Mucosa of gallbladder (tissue), 1 donor: ENCODE measurements at places on chromosomes 7 and 10.

DNA sequence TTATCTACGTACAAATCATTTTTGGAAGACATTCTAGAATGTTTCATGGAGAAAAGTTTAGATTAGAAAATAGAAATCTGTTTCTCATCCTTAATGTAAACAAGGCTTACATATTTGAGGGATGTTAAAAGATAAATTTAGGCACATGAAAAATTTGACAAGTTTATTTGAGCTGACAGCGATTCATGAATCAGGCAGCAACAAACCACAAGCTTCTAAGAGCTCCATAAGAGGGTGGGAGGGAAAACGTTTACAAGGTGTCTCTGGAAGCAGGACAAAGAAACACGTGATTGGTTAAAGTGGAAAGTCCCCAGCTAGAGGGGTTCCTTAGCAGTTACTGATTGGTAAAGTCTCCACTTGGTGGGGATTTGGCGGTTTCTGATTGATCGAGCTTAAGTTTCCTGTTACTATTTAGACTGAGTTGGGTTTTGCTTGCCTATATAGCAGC lies 228.9 kb upstream of the PITRM1 start:
- no peak for DNase-seq

DNA sequence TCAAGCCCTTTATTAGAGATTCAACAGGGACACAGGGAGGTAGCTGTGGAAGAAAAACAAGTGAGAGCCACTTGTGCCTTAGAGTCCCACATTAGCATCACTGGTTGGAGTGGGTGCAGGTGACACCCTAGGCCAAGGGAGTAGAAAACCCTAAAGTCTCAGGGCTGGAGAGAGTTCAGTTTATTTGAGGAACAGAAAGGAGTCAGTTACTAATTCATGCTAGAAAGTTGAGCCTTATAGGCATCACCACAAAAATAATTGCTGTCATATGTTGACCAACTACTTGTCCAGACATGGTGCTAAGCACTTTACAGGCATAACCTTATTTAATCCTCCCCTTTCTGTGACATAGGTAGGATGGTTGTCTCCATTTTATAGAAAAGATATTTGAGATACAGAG lies 20.9 kb upstream of the ACSL5 start:
- DNase-seq: no peak

DNA sequence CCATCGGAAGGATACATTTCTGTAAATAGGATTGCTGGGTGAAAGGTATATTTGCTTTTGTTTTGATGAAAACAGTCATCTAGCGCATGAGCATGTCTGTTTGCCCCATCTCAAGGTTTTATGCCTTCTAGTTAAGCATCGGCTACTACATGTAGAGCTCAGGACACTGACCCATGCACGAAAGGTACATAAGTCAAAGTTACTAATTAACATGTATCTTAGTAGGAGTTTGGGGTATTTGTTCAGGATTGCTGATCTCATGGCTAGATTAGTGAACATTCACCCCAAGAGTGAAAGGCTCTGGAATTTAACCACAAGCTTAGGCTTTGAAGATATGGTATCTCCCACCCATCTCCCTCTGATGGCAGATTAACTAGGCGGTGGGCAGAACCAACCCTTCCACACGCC lies 91.5 kb downstream of the RBM20 start:
- DNase-seq: no peak

DNA sequence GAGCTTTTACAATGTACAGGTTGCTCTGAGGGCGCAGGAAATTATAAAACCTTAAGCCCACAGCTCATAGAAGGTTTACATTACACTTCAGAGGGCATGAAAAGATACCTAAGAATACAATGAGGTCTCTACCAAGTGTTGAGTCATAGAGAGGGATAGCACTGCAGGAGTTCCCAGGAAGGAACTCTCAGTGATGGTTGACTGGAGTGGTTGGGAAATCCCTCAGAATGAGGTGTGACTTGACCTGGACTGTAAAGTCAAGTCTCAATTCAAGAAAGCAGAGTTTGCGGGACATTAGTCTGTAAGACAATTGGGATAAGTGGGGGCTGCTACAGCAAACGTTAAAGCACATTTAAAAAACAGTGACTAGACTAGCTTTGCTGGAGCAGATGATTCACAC lies 21.9 kb downstream of the TNKS2 start:
- DNase-seq: no peak

DNA sequence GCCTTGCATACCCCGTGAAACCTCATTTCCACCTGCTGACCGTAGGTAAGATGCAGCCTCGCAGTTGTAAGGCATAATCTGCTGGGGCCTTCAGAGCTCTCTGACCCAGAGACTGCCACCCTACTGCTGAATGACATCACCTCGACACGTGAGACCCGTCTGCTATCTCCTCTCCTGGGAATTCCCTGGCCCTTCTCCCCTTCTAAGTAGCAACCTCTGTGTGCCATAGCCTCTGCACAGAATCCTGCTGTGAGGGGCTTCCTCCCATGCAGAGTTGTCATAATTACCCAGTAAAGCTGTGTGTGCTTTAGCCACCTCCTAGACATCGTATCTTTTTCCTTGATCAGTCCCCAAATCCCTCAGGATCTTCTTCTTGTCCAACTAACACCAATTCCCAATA lies 106.7 kb downstream of the CACNB2 start:
- no peak for DNase-seq

GRCh38 chr10:122285506-122286444 lies 14.7 kb downstream of the BTBD16 start:
- no peak for DNase-seq

DNA sequence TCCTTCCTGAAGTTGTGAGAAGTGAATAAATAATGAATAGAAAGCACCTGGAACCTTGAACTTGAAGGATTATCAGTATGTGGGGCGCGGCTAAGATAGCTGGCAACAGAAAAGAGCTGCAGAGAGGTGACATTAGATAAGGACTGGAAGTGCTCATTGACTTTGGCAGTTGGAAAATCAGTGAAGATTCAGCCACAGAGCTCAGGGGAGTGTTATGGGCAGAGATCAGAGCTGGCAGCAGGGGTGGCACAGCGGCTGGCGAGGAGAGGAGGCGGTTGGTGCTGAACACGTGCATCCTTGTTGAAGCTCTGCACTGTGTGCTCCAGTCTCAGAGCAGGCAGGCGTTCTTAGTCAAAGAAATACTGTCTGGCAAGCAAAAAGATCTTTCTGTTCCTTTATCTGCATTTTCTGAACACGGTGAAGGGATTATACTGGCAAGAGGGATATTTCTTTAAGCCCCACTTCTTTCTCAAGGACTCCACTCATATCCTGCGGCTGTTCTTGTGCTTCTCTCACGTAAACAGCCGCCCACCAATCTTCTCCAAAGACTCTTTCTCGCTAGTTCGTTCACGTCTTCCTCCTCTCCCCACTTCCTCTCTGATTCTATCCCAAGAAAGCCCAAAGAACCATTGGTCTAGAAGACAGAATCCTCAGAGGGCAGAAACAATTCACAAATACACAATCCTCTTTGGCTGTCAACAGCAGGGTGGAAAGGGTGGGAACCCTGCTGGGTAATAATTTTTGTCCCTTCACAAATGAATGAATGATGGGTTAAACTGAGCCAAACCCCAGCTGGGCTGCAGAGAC lies 38.6 kb upstream of the ADD3 start:
- DNase-seq: peak; percentile 76

DNA sequence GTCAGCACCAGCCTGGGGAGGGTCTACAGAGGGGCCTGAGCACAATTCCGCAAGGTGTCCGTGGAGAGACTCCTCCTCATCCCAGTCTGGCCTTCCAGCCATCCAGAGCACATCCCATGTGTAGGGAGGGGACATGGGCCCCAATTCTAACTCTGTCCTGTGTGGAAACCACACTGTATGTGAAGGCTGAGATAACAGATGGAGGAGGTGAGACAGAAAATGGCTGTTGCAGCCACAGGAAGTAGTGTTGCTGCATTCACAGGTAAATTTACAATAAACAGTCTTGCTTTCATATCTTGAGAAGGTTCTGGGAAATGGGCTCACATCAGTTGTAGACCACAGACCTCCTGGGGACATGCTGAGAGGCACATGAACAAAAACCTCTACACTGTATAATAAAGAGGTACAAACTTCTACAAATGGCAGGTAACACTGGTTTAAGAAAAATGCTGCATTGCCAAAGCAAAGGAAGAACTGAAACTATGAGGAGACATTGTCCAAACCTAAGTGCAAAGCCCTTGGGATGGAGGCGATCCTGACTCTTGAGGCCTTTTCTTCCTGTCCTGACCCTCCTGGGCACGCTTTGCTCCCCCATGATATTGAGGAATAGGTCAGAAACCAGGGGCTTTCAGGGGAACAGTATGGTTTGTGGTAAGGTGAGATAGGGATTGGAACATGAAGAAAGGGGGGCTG lies 21.6 kb upstream of the GIMAP2 start:
- no peak for DNase-seq

DNA sequence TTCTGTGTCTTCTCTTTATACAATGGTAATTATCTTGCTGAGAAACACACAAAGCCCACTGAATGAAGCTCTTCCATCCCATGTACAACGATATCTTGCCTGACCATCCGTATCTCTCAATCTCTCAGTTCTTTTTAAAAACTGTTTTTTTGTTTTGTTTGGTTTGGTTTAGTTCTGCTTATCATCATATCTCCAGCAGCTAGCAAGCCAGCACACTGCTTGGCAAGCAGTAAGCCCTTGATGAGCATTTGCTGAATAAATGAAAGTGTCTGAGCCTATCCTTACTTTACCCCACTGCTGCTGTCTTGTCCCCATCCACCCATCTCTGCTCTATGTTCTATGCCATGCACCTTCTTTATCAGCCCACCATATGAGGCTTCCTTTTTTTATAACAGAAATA lies 34.2 kb downstream of the ITGB1 start:
- DNase-seq: no peak

- no peak for DNase-seq
Measured at GRCh38 chr10:61841338-61841875, 60.1 kb upstream of the ARID5B start.

- DNase-seq: no peak
Measured at GRCh38 chr7:36825501-36825900, 101.2 kb upstream of the AOAH start.

DNA sequence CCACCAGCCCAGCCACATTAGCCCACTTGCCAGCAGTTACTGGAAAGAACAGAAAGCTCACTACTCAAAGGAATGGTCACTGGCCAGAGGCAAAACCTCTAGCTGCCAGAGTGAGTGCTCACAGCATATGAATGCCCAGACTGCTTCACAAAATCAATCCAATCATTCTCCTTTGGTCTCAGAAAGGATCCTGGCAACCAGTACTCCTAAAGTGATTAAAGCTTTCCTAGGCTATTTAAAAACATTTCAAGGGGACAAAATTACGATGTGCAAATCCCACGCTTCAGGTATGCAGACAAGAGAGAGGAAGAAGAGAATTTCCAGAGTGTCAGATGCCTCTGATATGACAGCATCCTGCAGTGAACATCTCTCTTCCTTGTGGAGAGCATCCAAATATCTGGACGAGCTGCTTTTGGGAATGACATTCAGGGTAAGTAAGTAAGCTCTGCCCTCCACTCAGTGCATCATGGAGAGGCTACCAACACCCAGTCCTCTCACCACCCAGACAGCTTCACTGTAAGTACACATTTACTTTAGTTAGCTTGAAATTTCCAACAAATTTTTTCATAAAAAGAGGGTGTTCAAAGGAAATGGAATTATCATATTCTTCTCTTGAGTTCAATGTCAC lies 25.1 kb downstream of the ICA1 start:
- no peak for DNase-seq

DNA sequence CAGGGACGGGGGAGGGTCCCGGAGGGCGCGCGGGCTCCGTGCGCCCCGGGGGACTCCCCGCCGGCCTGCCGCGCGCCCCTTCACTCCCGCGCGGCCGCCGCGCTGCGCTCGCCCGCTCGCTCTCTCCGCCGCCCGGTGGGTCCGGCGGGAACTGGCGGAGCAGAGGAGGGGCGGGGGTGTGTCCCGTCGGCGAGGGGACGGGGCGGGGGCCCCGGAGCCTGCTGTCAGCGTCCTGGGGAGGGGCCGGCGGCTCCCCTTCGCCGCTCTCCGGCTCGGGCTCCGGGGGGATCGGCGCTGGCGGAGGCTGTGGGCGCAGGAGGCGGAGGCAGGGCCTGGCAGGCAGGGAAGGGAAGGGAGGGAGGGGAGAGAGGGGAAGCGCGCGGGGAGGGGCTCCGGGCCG lies at the start of gene SH3PXD2A:
Gene SH3PXD2A (minus strand): TSS at position 153 of the 400 bp plus-strand sequence. CDS start 310 bp downstream, outside the sequence.
- no peak for DNase-seq

GRCh38 chr7:136585954-136586670 lies 282.3 kb upstream of the CHRM2 start:
- no peak for DNase-seq

DNA sequence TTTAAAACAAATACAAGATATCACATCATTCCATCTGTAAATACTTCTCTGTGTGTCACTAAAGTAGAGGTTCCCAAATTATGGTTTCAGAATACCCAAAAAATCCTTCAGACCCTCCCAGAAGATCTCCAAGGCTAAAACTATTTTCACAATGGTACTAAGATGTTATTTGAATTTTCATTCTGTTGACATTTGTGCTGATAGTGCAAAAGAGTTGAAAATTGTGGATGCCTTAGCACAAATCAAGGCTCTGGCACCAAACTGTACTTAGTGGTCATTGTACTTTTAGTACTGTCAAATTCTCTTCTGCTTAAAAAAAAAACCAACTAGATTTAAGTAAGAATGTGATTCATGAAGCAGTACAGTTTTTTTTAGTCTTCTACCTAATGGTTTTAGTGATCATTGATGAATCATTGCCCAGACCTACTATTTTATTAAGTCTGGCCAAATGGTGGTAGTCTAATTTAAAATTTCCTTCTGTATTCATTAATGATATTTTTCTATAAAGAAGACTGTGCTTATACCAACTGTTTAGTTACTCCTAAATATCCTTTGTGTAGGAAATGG lies 50.5 kb downstream of the TPST1 start:
- no peak for DNase-seq

GRCh38 chr7:49631071-49631815 lies 142.2 kb upstream of the VWC2 start:
- no peak for DNase-seq

GRCh38 chr7:28981161-28981465 lies 23.0 kb upstream of the TRIL start:
- no peak for DNase-seq

GRCh38 chr7:36291387-36292316 lies 98.0 kb upstream of the ANLN start:
- DNase-seq: peak; percentile 84

- no peak for DNase-seq
Measured at GRCh38 chr7:82410461-82410860, 33.1 kb downstream of the CACNA2D1 start.

DNA sequence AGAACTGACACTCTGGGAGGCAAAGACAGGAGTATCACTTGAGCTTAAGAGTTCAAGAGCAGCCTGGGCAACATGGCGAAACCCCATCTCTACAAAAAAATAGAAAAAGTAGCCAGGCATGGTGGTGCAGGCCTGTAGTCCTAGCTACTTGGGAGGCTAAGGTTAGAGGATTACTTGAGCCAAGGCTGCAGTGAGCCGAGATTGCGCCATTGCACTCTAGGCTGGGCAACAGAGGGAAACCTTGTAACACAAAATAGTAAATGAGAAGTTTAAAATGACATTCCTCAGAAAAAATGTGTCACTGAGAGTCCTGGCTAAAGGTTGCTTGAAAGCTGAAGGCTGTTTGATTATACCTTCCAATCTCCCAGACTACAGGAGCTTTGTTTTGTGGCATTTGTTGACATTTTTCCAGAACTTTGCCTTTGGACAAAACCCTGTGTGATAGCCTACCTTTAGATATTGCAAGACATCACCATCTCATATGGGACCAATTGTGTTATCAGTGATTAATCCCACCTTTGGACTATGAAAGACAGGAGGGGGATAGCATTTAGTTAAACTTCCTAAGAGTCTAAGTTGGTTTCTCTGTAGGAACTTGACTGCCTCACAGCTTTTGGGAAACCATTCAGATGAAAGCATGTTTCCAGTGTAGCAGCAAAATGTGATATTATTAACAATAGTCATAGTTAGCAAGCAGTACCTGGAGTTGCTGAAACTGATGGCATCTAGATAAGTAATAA lies 5.3 kb downstream of the TNKS2 start:
- DNase-seq: no peak

- no peak for DNase-seq
Measured at GRCh38 chr10:117736655-117737054, 194.1 kb downstream of the EMX2 start.
